ENCODE measurements at places on chromosomes 11 and 22.

DNA sequence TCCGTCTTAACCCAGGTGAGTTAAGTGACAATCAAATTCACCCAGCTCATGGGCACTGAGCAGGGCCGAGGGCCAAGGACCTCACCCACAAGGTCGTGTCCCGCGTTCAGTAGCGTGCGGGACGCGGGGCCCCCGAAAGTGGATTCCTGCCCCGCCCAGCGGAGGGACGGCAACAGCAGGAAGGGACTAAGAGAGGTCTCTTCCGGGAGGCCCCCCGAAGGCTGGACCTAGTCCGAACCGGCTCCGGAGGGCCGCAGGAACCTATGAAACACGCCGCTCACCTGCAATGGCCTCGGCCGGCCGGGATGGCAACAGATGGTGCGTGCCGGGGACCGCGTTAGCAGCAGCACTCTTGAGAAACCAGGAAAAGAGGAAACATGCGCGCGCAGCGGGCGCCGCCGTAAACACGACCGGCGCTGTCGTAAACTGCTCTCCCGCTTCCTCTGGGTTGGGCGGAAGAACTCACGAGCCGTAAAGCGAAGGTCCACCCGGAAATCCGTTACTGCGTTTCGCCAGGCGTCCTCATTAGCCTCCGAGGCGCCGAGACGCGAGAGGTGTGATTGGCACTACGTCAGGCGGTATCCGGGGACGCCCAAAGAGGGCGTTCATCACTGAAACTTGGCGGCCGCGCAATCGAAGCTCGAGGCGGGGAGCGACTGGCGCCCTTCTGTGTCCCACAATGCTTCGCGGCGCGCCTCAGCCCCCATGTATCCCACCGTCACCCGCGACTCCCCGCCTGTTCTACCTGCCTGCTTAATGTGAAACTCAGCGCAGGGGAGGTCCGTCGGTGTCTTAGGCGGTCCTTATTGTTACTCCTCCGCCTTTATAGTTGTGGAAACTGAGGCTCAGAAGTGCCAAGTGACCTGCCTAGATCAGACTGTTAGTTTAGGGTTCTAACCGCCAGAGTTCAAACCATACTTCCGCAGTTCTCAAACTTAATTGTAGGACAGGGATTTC is at the start of gene EIF3D:
Gene EIF3D, minus strand, starts transcription at position 372 of the 957 bp plus-strand sequence. CDS start 3,045 bp downstream, outside the sequence.
- DNase-seq = peak; percentile 91

- no peak for DNase-seq
Observed at GRCh38 chr22:43631201-43631600, 180.9 kb downstream of the EFCAB6 start.

GRCh38 chr11:116660011-116660410 is 112.8 kb downstream of the BUD13 start:
- no peak for DNase-seq

DNA sequence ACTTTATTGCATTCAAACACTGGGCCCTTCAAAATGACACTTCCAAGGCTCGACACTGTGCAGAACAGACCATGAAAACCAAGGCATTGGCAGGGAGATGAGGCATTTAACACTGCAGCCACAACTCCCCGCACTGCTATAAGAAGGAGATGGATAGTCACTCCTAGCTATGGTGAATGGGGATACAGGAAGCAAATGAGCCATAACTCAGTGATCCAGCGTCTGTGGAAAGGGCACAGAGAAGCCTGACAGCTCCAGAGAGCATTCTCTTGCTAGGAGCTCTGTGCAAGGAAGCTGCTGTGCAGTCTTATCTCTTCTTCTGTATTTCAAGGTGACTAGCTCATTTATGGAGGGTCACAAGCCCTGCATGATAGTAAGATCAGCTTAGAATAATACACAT is 20.9 kb downstream of the HPS4 start:
- DNase-seq = no peak

DNA sequence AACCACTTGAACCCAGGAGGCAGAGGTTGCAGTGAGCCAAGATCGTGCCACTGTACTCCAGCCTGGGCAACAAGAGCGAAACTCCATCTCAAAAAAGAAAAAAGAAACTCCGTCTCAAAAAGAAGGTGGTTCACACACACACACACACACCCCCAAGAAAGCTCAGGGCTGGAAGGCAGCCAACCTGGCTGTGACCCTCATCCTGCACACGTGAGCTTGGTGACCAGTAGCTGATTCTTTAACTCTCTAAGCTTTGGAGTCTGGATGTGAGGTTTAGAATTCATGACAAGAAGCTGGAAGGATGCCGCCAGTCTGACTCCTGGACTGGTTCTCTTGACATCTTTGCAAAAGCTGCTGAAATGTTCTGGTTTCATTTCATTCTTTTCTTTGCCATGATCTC is 1.9 kb upstream of the RNH1 start:
- DNase-seq = no peak

DNA sequence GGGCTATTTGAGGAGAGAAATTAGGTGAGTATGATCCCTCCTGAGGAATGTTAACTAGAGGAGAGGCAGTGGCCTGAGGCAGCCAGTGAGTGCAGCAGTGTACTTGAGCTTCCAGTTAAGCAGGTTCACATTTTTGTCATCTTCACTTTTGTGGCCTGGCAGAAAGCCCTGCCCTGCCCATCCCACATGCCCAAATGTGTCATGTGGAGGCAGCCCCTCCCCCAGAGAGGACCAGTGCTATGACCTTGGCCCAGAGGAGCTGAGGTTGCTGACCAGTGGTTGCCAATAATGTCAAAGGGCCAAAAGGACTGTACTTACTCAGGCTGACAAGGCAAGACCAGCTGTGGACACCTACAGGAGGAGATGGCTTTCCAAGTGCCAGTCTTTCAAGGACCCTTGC is 17.6 kb upstream of the GRK2 start:
- no peak for DNase-seq

DNA sequence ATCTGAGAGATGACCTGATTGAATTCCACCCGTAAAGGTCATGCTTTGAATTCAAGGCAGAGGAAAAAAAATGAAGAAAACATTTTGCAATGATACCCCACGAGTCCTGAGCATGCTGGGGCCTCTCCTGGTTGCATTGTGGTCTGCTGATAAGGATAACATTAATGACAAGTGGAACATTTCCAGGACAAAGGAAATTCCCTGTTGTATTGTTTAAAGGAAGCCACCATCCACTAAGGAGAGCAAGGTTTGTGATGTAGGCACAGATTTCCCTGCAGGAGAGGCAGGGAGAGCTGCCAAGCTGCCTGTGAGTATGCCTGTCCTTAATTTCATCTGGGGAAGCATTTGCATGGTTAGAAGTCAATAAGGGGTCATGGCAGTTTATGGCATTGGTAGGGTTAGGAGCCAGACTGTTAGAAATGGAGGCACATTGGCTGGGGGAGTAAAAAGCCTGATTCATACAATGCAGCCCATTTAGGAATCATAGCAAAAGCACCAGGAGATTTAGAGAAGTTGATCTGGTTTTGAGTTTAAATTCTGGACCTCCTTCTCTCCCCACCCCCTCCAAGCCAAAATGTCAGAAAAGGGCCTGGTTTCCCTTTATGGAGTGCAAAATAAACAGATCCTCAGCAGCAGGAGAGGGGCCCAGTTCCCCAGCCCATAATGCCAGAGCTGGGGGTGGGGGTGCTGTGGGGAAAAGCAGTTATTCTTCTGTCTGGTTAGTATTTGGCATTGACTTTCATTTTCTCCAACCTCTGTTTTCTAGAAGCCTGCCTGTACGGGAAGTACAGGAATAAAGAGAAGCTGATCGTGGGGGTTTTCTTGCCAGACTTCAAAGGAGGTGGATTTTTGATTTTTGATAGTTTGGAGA is 22.1 kb downstream of the FLI1 start:
- DNase-seq = peak; percentile 18

DNA sequence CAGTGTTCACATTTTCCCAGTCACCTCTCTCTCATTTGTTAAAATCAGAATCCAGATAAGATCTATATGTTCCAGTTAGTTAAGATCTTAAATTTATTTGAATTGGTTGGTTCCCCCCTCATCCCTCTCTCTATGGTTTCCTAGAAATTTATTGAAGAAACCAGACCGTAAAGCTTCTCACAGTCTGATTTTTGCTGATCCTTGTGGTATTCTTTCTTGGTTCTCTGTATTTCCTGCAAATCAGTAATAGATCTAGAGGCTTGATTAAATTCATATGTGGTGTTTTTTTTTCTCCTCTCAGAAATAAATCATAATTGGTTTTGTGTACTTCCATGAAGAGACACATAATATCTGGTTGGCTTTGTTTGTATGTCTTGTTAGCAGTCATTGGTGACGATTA is 147.5 kb downstream of the TMEM135 start:
- no peak for DNase-seq

DNA sequence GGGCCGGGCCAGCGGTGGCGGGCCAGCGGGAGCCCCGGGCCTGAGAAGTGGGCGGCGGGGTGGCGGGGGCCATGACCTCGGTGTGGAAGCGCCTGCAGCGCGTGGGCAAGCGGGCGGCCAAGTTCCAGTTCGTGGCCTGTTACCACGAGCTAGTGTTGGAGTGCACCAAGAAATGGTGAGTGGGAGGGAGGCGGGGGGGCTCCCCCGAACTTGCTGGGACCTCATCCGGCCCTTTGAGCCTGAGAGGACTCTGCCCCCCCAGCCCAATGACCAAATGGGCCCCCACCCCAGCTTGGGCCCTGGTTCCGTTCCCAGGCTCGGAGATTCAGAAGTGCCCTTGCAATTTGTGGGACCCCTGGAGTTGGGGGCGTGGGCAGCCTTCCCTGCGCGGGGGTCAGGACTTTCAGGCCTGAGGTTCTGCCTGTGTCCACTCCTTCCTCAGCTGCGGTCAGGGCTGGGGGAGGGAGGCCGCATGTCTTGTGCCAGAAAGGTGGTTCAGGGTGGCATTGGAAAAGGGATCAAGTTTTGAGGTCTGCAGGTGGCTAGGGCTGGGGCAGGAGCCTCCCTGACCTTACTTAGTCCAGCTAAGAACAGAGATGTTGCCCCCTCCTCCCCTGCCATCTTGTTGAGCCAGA is 496 bp downstream of the EHBP1L1 start:
- no peak for DNase-seq

DNA sequence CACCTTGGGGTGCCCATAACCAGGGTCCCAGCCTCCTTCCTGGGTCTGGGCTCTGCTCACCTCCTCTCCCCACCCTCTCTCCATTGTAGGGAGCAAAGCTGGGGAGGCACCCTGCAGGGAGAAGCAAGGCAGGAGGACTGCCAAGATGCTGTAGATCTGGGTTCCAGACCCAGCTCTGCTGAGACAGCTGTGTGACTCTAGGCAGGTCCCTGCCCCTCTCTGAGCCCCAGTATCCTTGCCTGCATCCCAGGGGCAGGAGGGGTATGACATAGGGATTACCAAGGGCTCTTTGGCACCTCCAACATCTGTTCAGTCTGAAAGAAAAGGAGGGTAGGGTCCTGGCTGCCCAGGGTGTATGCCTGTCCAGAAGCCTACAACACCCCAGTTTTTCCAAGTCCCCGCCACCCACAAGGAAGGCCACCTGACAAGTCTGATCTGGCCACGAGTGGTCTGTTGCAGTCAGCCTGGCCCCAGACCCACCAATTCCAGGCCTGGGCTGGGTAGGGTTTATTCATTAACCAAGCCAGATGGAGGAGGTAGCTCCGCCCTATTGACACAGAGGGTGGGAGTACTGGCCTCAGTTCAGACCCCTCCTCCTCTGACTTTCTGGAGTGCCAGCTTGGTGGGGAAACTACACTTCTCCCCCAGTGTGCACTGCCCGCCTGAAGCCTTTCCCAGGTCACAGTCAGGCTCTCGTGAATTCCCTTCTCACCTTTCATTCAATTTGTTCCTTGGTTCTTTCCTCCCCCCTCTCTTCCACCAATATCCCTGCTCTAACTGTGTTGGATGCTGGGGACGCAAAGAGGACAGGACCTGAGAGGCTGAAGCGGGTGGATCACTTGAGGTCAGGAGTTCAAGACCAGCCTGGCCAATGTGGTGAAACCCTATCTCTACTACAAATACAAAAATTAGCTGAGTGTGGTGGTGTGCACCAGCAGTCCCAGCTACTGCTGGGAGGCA is 15.0 kb downstream of the STARD10 start:
- DNase-seq = no peak

DNA sequence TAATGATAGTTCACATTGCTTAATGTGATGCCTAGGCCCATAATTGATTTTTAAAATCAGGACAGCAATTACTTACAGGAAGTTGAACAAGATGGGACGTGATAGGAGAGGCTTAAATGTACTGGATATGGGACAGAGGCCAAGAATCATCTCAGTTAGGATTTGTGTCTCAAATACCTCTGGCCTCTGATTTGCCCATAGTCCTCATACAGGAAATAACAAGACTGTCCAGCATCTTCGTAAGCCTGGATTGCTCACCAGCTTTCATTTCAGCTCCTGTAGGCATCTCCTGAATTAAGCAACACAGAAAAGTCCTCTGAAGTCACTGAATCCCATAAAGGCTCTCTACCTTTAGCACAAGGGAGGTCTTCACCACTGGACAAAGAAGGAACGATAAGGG is at the start of gene MRGPRX3:
Gene MRGPRX3, plus strand, starts transcription at position 231 of the 400 bp plus-strand sequence. CDS start 4,632 bp downstream, outside the sequence.
- no peak for DNase-seq

DNA sequence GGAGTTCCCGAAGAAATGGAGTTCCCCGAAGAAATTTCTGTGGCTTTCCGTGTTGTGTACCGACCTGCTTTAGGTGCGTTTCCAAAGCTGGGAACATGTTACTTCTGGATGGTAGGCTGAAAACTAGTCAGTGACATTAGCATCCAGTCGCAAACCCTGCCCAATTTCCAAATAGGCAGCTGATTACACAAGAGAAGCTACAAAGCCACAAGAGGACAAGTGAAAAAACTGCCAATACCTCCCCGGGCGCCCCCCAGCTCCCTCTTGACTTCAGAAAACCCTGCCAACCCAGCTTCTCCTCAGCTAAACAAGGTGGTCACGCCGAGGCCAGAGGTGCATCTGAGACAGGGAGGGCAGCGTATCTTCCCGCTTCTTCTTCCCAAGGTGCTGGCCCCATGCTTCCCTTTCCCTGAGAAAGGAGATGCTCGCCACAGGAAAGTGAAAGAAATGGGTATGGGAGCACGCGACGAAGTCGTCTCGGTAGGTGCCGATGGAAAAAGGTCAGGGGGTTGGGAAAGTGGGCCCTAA is 551 bp downstream of the AGBL2 start:
- DNase-seq = peak; percentile 37

DNA sequence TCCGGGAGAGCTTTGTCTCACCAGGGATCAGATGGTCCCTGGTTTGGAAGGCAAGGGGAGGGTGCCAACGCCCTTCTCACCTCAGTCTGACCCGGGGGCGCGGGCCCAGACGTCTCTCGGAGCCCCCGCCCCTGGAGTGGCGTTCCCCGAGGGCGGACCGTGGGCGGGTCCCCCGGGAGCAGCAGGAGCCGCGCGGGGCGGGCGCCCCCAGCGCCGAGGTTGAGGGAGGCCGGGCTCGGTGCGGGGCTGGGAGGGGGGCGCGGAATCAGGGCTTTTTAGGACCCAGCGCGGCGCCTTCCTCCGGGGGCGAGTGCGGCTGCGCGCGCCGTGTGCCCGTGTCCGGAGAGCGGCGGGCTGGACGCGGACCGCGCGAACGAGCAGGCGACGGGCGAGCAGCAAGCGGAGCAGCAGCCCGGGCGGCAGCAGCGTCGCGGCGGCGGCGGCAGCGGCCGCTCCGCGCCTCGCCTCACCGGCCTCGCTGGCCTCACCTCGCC is at the start of gene KCNC1:
Gene KCNC1, plus strand, starts transcription at position 364 of the 494 bp plus-strand sequence. CDS start 1,222 bp downstream, outside the sequence.
- peak; percentile 57 for DNase-seq

DNA sequence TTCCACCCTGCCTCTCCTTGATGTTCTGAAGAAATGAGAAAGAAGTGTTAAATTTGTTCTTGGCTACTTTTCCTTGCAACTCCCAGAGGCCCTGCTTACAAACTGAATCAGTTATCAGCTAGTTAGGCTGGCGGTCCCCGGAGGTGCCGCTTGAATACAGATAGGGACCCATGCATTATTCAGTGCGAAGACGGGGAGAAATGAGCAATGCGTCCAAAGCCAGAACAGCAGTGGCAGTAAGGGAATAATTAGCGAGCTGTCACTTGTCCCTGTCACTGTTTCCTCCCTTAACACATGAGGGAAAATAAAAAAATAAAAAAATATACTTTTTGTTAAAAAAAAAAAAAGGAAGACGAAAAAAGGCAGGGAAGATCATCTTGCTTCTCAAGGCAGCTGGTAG is 528.1 kb downstream of the MN1 start:
- no peak for DNase-seq

Measured in hepatic stellate cell (primary cell).